Activated T-helper 1 cell treated with anti-CD3 and anti-CD28 coated beads, Interleukin-2, amount 50 U/mL, for 16 hours (primary cell): ENCODE measurements at places on chromosomes 3 and 15.

GRCh38 chr3:100099621-100100020 lies 14.7 kb downstream of the FILIP1L start:
- no peak for DNase-seq

DNA sequence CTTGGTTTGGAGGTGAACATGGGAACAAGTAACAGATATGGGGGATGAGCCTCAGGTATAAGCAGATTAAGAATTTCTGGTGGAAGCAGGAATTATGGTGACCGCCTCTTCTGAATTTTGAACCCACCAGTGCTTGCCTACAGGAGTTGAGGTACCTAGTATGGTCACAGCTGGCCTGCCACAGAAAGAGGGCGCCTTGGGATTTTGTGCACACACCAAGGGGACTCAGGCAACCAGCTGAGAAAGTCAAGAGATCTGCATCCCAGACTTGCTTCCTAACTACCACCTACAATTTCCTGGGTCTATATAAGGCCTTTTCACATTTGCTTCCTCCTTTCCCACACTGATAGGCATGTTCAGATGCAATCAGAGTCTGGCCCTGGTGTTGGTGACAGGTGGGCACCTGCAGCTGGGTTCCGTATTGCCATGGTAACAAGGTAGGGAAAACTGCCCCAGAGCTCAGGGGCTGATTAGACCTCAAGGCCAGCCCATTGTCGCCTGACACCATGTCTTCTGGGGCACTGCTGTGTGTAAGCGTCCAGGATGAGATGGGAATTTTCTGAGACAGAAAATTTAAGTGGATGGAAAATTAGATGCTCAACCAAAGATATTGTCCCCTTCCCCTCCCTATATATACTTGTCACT lies 75.9 kb upstream of the RASGRF1 start:
- DNase-seq = no peak

GRCh38 chr3:133460809-133461208 lies 61.0 kb downstream of the BFSP2 start:
- DNase-seq = no peak

- DNase-seq = no peak
Measured at GRCh38 chr3:179962629-179963387, 73.9 kb downstream of the PEX5L start.

DNA sequence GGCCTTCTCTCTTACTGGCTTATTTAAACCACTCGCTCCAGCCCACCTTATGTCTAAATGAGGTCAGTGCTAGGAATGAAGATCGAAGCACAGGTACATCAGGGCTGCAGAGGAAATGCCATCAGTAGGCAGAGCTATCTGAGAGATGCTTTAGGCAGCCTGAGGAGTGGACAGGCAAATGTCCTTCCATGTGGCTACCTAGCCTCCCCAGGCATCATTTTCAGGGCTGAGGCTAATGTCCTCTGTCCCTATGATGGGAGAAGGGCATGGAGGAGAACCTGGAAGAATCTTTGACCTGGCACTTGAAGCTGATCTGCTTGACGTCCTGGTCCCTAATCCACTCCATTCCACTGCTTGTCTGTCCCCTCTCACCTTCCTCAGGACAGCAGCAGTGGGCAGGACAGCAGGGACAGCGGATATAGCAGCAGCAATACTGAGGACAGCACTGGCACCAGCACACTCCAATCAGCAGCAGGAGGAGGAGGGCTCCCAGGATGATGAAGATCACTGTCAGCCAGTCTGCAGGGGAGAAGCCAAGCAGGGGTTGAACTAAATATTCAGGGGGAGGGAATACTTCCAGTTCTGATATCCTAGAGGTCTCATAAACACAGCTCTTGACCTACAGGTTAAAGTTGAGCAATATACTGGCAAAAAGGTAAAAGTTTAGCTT lies 21.0 kb downstream of the ILDR1 start:
- DNase-seq = no peak

GRCh38 chr15:99143242-99143641 lies 38.4 kb downstream of the SYNM start:
- no peak for DNase-seq

DNA sequence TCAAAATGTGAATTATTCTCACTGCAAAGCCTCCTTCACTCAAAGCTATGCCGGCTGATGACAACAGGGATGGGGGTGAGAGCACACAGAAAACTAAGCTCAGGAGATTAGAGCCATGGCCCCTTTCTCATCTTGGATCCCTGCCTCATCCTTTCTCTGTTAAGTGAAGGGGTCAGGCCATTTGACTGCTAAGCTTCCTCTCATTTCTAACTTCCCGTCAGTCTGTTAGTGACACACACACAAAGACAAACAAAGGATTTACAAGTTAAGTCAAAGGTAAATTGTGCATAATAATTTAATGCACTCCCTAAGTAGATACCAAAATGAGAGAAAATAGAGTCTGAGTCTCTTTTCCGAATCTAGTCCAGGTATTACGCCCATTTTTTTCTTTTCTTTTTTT lies 1.2 kb downstream of the SS18L2 start:
- DNase-seq = no peak
